Fibroblast of skin of left biceps (primary cell): ENCODE measurements at places on chromosomes 5 and 9.

- no peak for DNase-seq
Observed at GRCh38 chr5:16609412-16609811, 7.4 kb downstream of the RETREG1 start.

- DNase-seq, result no peak
Observed at GRCh38 chr5:123007182-123007581, 29.3 kb downstream of the PPIC start.

- no peak for DNase-seq
Observed at GRCh38 chr9:98326459-98327248, 71.2 kb upstream of the TBC1D2 start.

DNA sequence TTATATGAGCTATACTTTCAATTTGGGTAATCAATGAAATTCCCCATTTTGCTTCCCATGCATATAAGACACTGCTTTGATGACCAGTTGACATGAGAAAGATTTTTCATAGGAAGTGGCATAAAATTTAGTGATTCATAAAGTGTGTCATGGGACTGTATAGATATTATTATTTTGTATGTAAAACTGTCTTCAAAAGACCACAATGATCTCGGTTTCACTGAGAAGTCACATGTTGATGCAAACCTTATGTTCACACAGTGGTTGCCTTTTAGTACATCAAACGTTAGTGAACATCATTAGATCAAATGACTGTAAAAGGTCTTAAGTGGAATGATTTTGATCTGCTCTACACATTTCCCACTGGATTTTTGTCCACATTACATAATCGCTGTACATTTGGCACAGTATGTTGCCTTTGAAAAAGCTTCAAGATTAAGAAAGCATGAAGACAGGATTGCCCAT lies 349.2 kb upstream of the MEF2C start:
- DNase-seq, result no peak

DNA sequence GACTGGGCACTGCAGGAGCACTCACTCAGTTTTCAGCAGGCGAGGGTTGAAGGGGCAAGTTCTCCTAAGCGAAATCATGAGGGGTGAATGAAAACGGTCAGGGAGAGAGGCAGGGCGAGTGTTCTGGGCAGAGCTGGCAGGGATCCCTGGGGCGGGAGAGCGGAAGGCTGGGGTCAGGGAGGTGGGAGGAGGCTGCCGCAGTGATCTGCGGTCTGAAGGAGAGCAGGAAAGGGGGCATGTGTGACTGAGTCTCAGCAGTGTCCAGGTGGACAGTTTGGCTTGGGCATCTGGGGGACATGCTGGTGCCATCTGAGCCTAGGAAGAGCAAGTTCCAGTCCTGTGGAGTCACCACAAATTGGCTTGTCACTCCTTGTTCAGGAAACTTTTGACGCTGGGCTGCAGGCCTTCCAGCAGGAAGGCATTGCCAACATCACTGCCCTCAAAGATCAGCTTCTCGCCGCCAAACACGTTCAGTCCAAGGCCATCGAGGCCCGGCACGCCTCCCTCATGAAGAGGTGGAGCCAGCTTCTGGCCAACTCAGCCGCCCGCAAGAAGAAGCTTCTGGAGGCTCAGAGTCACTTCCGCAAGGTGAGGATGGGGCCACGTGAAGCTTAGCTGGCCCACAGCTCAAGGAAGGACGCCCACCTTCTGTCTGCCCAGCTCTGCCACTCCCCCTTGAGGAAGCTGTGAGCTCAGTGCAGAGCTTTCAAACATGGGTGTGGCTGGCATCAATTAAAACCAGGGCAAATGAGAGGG lies 31.1 kb downstream of the DYNC2I2 start:
- no peak for DNase-seq

- no peak for DNase-seq
Observed at GRCh38 chr9:128610897-128611296, 45.8 kb downstream of the DYNC2I2 start.

DNA sequence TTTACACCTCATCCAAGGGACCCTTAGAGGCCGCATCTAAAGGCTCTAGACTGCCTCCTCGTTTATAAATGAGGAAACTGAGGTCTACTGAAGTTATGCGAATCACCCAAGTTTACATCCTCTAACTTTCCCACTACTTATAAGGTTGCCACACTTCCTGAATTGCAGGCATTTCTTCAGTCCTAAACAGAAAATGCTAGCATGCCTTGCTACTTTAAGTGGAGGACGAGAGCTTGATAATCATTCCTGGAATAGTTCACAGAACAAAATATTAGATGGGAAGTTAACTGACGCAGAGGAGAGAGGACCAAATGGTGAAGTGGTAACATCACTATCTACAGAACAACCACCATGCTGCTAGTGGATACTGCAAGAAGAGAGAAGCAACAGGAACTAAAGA lies 85.8 kb downstream of the GNAQ start:
- no peak for DNase-seq

- no peak for DNase-seq
Observed at GRCh38 chr9:124800306-124801259, 23.6 kb downstream of the OLFML2A start.

GRCh38 chr5:144254552-144254951 lies 83.9 kb downstream of the KCTD16 start:
- DNase-seq, result no peak

- DNase-seq, result no peak
Observed at GRCh38 chr5:159817262-159818029, 98.8 kb upstream of the ADRA1B start.

DNA sequence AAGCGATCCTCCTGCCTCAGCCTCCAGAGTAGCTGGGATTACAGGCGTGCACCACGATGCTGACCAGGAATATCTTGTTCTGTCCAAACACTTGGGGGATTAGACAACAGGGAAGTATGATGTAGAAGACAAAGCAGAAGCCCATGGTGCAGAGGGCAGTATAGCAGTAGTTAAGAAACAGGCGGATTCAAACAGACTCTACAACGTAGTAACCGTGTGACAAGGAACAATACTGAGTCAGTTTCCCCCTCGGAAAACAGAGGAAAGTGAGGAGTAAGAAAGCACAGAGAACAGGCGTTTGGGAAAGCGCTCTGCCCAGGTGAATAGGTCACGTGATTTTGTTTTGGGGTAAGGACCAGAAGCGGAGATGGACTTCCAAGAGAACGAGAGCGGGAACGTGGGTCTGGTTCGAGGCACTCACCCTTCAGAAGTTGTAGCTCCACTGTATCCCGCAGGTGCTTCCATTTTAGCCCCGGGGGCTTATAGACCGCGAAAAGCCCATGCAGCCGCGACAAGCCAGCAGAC lies 306 bp downstream of the TRUB2 start:
- DNase-seq, result no peak

- no peak for DNase-seq
Observed at GRCh38 chr9:37412431-37413151, 9.9 kb upstream of the GRHPR start.

DNA sequence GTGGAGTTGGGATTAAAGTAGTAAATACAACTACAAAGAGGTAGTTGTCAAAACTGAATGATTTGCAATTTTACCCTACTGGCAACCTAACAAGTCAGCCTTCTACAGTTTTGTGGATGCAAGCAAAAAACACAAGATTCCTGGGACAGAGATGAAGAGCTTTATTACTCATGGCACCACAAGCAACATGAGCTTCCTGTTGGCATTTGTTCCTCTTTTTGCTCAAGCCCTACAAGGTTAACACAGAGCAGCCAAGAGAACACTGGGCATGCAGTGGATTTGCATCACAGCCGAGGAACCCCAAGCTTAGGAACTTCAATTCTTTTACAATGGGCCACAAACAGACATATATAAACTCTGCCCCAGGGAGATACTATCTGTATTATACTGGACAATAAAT lies 28.8 kb upstream of the DMAC1 start:
- DNase-seq, result no peak

- DNase-seq, result no peak
Observed at GRCh38 chr5:159783726-159784247, 132.5 kb upstream of the ADRA1B start.

DNA sequence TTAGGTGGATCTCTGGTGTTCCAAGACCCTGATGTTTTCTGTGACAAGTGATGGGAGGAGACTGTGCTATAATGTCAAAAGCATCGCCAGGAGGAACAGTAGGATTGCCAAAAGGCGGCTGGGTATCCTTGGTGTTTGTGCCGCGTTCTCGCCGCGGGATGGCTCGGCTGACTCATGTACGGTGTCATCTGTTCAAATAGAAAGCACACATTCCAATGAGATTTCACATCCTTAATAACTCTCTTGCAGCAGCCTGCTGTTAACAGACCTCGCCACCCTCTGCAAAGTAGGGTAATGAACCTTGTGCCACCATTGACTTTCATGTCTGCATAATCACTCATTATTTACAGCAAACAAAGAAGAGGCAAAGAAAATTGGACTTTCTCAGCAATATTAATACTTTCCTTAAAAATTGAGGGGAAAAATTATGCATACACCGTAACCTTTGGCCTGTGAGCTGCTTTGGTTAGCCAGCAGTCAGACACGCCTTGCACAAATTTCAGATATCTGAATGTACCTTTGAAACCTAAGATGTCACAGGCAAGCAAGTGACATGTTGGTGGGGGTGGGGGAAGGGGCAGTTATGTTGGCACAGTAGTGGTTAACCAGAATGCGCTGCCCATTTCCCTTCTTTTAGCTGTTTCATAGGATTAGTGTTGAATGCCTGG lies 289.4 kb downstream of the EFNA5 start:
- no peak for DNase-seq

DNA sequence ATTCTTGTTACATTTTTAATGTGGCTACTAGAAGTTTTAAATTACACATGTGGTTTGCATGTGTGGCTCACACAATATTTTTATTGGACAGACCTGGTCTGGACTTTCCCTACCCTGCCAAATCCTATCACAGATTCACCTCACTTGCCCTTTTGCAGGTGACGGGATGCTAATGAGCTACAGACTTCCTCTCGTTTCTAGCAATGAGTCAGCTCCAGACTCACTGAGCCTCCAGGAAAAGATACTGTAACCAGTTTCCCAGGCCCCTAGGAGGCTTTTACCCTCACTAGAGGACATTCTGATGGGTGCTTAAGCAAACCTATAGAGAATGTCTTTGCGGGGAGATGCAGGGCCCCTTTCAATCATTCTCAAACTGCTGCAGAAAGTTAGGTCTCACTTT lies 135.4 kb downstream of the WDR41 start:
- peak; percentile 57 for DNase-seq

GRCh38 chr9:82308836-82309235 lies 320.3 kb downstream of the SPATA31D1 start:
- DNase-seq, result no peak
